ENCODE measurements at places on chromosomes 6 and 20.

GRCh38 chr6:85569323-85569722, 24.3 kb downstream of the SNX14 start:
- no peak for DNase-seq

- DNase-seq = no peak
Observed at GRCh38 chr6:89727501-89727900, 89.0 kb upstream of the LYRM2 start.

GRCh38 chr6:39251406-39251805, 22.1 kb upstream of the KCNK5 start:
- no peak for DNase-seq

- peak; percentile 87 for DNase-seq
Observed at GRCh38 chr6:148577687-148578488, 168.9 kb upstream of the UST start.
